ENCODE measurements at places on chromosomes 5 and 9.

GRCh38 chr5:37849641-37850040 lies 9.8 kb upstream of the GDNF start:
- DNase-seq, result no peak

DNA sequence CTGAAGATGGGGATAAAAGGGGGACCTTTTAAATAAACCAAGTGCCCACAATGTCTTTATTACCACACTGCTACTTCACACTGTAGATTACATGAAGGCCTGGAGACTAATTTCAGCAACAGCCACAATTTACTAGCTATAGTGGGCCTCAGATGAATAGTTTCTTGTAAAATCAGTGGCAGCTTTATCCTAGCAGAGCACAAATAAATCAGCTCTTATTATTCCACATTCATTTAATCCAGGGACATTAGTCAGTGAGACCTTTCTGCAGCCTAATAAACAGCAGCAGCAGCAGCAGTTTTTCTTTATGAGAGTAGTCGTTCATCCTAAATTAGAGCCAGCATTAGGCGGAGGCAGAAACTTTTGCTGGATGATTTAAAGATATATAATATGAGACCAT lies 542.3 kb downstream of the PSAT1 start:
- DNase-seq, result no peak

DNA sequence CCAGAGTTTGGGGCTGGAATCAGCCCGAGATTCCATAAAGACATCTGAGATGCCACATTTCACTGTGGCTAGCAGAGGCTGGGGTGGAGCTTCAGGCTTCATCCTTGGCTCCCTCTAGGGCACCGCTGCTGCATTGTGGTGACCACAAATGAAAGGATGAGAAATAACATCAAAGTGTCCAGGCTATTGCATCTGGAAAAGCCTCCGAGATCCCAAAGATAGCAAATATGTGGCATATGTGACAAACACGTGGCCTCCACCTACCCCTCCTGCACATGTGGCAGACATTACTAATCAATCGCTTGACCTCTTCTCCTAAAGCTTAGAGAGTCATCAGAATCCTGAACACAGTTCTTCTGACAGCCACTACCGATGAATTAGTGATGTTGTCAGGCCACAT lies 4.5 kb downstream of the SPARC start:
- no peak for DNase-seq

- no peak for DNase-seq
Measured at GRCh38 chr5:167720259-167720658, 571.2 kb upstream of the WWC1 start.

DNA sequence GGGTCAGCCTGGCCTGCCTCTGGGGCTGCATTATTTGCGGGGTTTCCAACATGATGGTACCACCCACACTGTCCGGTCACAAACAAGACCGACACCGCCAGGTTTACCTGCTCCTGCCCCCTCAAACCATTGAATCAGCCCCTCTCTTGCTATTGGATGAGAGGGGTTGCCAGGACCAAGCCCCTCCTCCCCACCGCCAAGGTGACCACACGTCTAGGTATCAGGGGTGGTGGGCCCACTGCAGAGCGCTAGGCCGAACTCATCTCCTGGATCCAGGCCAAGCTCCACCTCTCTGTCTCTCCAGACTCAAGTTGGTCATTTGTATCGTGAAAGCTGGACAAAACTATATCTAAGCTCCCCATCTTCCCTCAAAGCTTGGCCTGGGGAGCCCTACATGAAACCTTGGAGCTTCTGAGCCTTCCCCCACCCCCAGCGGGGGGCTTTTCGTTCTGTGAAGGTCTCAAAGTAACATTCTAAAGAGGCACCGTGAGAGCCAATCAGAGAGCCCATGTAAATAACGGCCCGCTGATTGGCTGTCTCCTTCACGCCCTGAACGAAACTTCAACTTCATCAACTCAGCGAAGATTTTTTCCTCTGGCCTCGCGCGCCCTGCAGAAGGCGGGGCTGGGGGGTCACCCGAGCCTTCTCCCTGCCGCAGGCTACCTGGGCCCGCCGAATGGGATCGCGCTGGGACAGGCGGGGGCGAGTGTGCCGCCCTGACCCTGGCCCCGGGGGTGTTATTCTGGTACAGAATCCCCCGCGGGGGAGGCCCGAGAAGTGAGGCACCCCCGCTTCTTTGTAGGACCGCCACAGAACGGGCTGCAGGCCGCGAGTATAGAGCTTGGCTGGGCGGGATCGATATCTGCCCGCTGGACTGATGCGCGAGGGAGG lies 49.6 kb upstream of the PSD2 start:
- no peak for DNase-seq

GRCh38 chr5:173752653-173753052 lies 135.5 kb upstream of the CPEB4 start:
- no peak for DNase-seq

All from NCI-H187 (cell line).